ENCODE measurements at places on chromosomes 11 and 22.

DNA sequence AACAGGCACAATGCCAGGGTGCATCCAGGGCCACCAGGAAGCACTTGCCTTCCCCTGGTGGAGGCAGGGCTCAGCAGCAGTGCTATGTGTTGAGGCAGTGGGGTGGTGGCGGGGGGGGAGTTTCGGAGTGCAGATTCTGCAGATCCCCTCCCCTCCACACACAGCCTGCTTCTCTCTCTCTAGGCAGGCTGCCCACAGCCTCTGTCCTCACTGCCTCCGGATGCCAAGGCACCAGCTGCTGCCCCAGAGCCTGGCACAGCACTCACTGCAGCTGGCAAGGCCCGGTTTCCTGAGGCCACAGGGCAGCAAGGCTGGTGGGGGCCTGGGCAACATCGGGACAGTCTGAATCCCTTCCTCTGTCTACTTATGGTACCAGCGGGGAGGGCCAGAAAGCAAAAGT is 35.8 kb downstream of the NRXN2 start:
- DNase-seq = no peak

DNA sequence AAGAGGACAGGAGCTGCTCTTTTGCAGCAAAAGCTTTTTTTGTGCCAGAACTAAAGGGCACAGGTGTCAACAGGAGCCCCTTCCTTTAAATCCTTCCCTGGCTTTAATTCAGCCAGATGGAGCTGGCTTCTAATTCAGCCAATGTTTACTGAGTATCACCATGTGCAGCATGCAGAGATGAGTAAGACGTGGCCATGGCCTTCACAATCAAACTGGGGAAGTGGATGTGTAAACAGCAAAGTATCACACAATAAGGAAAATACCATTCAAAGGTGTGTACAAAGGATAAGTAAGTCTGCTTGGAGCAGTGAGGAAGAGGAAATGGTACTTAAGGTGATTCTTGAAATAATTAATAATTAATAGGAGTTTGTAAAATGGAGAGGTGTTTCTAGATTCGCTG is 243.4 kb downstream of the NXPE2 start:
- DNase-seq = peak; percentile 7

GRCh38 chr11:41404109-41404508 is 55.3 kb downstream of the LRRC4C start:
- DNase-seq = no peak

GRCh38 chr22:46515208-46516111 is 22.0 kb downstream of the CELSR1 start:
- DNase-seq = no peak

GRCh38 chr11:66546368-66546965 is at the start of gene ACTN3:
ACTN3 (plus strand) TSS chr11:66546903; CDS start chr11:66546938, 35 bp downstream.
- no peak for DNase-seq

DNA sequence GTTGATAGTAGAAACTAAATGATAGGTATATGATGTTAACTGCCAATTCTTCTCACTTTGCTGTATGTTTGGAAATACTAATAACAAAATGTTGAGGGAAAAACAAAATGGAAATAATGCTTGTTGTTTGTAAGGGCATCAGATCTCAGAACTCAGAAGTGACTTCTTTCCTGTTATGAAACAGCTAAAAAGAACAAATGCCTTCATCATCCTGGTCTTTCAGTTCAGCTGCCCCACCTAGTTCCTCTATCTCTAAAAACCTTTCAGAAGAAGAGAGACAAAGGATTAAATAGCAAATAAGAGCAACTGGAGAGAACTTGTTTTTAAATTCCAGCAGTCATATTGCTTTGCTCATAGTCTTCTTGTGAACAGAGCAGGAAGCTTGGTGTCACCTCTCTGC is 345.3 kb upstream of the NCAM1 start:
- DNase-seq = no peak

GRCh38 chr11:57152134-57152533 is 29.6 kb upstream of the LRRC55 start:
- DNase-seq = no peak

DNA sequence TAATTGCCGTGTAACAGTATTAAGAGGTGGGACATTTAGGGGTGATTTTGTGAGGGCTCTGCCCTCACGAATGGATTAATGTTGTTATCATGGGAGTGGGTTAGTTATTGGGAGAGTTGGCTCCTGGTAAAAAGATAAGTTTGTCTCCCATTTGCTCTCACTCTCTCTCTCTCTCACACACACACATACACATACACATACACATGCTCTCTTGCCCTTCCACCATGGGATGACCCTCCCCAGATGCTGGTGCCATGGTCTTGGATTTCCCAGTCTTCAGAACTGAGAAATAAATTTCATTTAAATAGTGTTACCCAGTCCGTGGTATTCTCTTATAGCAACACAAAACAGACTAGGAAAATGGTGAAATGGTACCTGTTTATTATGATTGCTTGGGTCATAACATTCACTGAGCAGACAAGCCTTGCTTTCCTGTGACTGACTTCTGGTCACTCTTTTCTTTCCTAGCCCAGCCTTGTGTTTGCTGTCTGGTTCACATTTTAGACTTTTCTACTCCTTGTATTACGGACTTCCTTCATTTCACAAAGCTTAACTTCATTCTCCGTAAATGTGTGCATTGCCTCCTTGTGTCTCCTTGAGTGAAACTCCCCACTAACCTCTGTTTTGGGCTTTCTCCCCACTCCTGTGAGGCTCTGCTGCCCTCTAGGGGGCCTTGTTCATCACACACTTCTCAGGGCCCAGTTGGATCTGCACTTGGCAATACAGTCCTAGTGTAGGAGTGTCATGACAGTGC is 206.5 kb upstream of the CTSC start:
- DNase-seq = peak; percentile 53

GRCh38 chr11:119237515-119237914 is 31.4 kb downstream of the CBL start:
- DNase-seq = no peak

- no peak for DNase-seq
Observed at GRCh38 chr22:29530716-29531115, 22.8 kb downstream of the THOC5 start.

GRCh38 chr11:46692450-46692849 is 8.0 kb downstream of the ARHGAP1 start:
- DNase-seq = no peak

DNA sequence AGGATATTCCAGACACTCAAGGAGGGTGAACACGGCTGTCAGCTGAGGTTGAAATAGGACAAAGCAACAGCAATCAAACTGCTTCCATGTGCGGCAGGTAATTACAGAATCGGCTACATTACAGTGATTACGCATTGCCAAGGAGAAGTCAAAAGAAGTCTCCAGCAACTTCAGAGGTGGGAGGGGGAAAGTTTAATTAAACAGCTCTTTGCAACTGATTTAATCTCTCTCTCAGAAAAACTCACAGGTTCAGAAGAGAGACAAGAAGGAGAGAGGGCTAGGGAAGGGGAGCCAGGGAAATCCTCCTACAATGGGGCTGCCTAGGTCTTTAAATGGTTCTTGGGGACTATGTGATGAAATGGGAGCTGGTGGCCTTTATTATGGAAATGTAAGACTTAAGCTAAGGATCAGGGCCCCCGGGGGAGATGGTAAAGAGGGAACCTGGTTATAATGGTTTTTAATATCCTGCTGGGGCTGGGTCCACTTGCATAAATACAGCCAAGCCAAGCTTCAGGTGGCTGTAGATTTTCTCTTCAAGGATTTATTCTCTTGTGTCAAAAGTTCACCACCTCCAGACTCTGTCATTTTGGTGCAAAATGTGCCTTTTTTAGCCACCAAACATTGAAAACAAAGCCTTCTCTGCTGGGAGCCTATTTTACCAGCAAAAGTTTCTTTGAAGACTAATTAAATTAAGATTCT is 354.7 kb upstream of the NARS2 start:
- no peak for DNase-seq

GRCh38 chr11:85772695-85773094 is 38.2 kb downstream of the SYTL2 start:
- DNase-seq = no peak

- no peak for DNase-seq
Observed at GRCh38 chr11:11157185-11157584, 195.9 kb downstream of the CSNK2A3 start.

GRCh38 chr22:30882974-30883533 is 85.5 kb downstream of the MORC2 start:
- DNase-seq = no peak

GRCh38 chr22:36279219-36279666 is 26.3 kb downstream of the APOL1 start:
- no peak for DNase-seq

- DNase-seq = no peak
Observed at GRCh38 chr22:27541836-27542235, 259.7 kb downstream of the MN1 start.

- no peak for DNase-seq
Observed at GRCh38 chr22:21697021-21697771, 31.4 kb downstream of the PPIL2 start.

DNA sequence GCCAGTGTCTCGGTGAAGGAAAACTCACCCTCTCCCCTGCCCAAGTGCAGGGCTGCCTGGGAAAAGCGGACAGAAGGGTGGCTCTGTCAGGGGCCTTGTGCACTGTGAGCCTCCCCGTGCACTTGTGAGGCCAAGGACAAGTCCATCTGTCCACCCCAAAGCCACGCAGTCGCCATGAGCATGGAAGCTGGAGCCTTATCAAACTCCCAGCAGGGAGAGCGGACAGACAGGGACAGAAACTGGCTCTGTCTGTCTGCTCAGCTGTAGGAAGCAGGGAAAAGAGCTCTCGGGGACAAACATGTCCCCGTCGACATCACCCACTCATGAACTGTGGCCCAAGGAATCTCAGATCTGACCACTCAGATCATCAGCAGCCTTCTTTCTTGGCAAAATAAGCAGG is 1385.4 kb downstream of the TBC1D22A start:
- no peak for DNase-seq

DNA sequence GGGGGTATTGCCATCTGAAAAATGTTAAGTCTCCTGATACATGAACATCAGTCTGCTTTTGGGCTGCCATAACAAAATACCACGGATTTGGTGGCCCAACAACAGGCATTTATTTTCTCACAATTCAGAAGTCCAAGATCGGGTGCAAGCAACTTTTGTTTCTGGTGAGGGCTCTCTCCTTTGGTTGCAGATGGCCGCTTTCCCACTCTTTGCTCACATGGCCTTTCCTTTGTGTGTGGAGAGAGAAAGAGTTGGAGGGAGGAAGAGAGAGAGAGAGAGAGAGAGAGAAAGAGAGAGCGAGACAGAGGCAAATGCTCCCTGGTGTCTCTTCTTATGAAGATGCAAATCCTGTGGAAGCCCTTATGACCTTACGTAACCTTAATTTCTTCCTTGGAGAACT is 2.5 kb upstream of the KRTAP5-2 start:
- DNase-seq = no peak

DNA sequence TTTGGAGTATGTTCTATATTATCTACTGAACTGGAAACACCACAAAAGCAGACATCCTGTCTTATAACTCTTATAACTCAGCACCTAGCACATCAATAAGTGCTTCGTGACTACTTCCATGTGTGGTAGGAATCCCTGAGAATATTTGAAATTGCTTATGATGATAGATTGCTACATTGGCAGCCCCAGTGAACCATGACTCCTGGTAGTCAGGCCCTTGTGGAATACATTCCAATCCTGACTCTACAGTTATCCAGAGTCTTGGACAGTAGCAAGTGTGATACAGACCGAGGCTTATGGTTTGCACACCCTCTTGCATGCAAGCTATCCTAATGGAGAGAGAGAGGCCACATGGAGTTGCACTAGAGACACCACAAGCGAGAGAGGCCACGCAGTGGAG is 59.5 kb upstream of the PHF21A start:
- DNase-seq = no peak

GRCh38 chr11:134562941-134563471 is 151.0 kb upstream of the B3GAT1 start:
- DNase-seq = no peak

DNA sequence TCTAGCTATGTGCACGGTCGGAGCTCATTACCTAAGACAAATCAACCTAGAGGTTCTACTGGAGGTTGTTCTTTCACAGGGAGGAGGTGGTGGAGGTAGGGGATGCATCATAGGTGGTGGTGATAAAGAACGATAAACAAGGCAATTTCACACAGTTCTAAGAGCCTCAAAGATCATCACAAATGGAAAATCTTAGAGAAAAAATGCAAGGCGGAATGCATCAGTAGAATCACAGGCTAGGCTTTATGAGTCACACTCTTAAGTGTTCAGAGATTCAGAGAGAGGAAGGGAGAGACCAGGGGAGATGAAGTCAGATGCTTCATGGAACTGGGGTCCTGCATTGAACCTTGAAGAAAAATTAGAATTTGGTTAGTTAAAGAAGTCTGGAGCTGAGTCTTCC is 58.3 kb downstream of the TMPRSS5 start:
- no peak for DNase-seq

- no peak for DNase-seq
Observed at GRCh38 chr22:24983151-24983550, 30.6 kb downstream of the KIAA1671 start.

- DNase-seq = no peak
Observed at GRCh38 chr11:44167046-44167445, 71.6 kb downstream of the EXT2 start.

DNA sequence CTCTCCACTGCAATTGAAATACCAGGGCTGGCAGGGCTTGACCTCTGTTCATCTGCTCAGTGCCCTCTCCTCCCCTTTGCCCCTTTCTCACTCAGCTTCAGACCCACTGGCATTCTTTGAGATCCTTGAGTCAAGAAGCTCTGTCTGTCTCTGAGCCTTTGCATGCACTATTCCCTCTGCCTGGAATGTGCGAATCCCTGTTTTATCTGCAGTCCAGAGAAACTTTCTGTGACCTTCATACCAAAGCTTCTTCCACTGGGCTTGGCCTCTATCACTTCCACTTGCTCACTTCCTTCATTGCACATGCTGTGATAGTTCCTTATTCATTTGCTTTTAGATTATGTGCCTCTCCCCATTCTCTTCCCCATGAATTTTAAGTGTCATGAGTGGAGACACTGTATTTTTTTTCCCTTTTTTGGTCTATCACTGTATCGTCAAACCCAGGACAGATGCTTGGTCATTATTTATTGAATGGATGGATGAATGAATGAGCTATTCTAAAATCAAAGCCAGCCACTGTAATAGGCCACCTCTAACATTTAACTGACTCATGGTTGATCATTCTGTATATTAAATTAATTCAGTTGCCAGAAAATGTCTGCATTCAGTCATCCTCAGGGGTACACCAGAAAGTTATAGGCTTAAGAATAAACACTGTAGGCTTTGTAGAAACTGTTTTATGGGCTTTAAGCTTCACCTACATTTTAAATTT is 88.7 kb upstream of the TIMP3 start:
- DNase-seq = no peak

GRCh38 chr22:47437110-47437509 is 674.7 kb downstream of the TBC1D22A start:
- DNase-seq = no peak

All from NCI-H2029 (cell line).